Smooth muscle cell of the brain vasculature (primary cell): ENCODE measurements at places on chromosomes 13 and 19.

GRCh38 chr13:26837997-26838396 is 77.4 kb upstream of the GPR12 start:
- DNase-seq, result no peak

- DNase-seq, result no peak
These were observed 82.3 kb downstream of the CDADC1 start for GRCh38 chr13:49329831-49330545.

GRCh38 chr19:4516199-4516938 is 1.9 kb downstream of the PLIN4 start:
- no peak for DNase-seq

- DNase-seq, result no peak
These were observed 1147.5 kb downstream of the DIAPH3 start for GRCh38 chr13:59016250-59016649.

- DNase-seq, result no peak
These were observed 58.1 kb upstream of the SIAH3 start for GRCh38 chr13:45909673-45910072.

DNA sequence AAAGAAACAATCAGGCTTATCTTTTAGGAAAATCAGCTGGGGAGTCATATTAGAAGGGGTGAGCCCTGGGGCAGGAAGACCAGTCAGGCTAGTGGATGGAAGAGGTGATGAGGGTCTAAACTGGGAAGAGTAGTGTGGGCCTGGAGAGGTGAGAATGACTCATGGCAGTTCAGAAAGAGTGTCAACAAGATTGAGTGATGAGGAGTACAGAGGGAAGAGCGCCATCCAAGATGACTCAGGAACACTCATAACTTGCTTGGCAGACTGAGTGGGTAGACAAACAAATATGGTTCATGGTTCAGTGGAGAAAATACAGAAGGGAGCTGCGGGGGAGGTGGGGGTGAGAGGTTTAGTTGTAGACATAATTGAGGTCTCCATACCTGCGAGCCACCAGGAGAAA is 17.3 kb upstream of the CLDN10 start:
- DNase-seq, result no peak
